ENCODE measurements at places on chromosomes 5 and 9. TPM values are rescaled to one million over a fixed set of nuclear protein-coding genes. Genes with fewer than 3 reads are reported as not detected.

The PIK3R1 gene
- total RNA-seq = 69.5 TPM

The SYK gene
- under 0.01 TPM for total RNA-seq

The FBP2 gene
- not detected for total RNA-seq

The FSTL4 gene
- 0.09 TPM for total RNA-seq

The PCDHAC2 gene
- total RNA-seq = 0.14 TPM

The MEGF10 gene
- 0.14 TPM for total RNA-seq

The CHMP5 gene
- total RNA-seq = 115 TPM

The LRRC19 gene
- total RNA-seq = not detected

The PCDHB4 gene
- total RNA-seq = 0.14 TPM

The FOXD4L5 gene
- total RNA-seq = under 0.01 TPM

The SH3RF2 gene
- total RNA-seq = 0.28 TPM

All from smooth muscle cell of bladder (primary cell).